ENCODE measurements at places on chromosomes 6 and 20.

GRCh38 chr6:6246544-6246943 is 73.9 kb downstream of the F13A1 start:
- DNase-seq: no peak

DNA sequence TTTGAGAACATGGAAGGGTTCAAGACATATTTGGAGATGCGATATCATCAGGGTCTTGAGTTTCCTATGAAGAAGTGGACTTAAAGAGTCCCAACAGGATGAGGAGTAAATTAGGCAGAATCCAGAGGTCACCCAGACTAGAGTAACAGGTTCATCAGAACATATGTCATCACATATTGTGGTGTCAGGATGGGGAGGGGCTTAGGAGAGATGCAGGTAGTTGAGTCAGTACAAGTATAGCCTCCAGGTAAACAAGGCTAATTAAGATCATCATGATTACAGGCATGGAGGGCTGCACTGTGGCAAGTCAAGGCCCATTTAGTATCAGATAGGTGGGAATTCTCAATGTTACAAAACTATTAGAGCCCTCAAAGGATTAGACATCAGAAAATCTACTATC is 90.1 kb upstream of the PAK5 start:
- DNase-seq: peak; percentile 34

GRCh38 chr6:165090242-165090641 is 219.2 kb downstream of the C6orf118 start:
- DNase-seq: no peak

GRCh38 chr20:25584905-25585704 is at the start of gene NINL:
Gene NINL, minus strand, starts transcription at chr20:25585531. Its CDS starts 58,944 bp downstream, at chr20:25526587.
- DNase-seq: no peak

DNA sequence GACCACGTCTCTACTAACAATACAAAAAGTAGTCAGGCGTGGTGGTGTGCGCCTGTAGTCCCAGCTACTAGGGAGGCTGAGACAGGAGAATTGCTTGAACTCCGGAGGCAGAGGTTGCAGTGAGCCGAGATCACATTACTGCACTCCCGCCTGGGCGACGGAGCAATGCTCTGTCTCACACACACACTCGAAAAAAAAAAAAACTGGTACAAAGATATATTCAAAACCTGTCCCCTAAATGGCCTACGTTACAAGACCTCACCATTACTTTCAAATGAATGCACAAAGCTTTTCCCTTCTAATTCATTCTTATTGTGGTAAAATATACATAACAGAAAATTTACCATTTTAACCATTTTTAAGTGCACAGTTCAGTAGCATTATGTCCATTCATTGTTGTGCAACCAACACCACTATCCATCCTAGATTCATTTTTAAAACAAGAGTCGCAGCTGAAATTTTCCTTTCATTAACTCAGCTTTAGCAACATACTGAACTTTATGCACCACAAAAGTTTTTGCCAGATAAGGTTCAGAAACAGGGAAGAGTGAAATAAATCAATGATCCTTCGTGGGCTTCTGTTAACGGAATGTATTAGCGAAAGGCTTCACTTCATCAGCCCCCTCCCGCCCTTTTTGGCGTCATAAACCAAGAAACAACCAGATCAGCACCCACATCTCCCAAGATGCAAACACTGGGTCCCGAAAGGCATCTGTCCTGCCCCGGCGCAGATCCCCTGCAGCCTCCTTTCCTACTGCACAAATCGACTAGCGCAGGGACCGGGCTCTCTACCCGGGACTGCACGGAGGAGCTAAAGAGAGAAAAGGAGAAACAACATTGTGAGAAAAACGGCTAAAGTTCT is 825 bp upstream of the FAM135A start:
- DNase-seq: no peak

GRCh38 chr6:55969526-55969925 is 94.1 kb upstream of the BMP5 start:
- DNase-seq: no peak

- DNase-seq: no peak
Observed at GRCh38 chr20:62531046-62531838, 55.4 kb upstream of the GATA5 start.

- DNase-seq: no peak
Observed at GRCh38 chr6:35973670-35974222, 50.7 kb downstream of the SLC26A8 start.

- DNase-seq: no peak
Observed at GRCh38 chr6:83978324-83978734, 55.2 kb upstream of the MRAP2 start.

DNA sequence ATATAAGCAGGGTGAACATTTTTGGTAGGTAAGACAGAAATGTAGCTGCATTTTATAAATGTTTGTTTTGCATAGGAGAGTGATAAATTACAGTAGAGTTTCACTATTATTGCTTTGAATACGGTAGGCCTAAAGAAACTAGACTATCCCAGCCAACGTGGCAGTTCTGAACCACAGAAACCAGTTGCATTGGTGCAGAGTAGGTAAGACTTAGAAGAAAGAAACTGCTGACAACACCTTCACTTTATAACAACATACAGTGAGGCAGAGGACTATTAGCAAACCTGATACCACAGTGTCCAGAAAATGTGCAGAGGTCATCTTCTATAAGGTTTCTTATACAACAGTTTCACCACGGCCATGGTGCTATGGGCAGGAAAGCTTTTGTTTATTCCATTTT is 566.1 kb downstream of the KIF16B start:
- DNase-seq: no peak

DNA sequence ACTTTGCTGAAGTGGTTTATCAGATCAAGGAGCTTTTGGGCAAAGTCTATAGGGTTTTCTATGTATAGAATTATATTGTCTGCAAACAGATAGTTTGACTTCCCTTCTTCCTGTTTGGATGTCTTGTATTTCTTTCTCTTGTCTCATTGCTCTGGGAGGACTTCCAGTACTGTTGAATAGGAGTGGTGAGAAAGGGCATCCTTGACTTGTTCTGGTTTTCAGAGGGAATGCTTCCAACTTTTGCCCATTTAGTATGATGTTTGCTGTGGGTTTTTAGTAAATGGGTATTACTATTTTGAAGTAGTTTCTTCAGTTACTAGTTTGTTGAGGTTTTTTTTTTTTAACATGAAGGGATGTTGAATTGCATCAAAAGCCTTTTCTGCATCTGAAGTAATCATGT is 36.1 kb downstream of the KCNS1 start:
- DNase-seq: no peak

- DNase-seq: no peak
Observed at GRCh38 chr6:22917344-22917743, 348.0 kb downstream of the HDGFL1 start.

DNA sequence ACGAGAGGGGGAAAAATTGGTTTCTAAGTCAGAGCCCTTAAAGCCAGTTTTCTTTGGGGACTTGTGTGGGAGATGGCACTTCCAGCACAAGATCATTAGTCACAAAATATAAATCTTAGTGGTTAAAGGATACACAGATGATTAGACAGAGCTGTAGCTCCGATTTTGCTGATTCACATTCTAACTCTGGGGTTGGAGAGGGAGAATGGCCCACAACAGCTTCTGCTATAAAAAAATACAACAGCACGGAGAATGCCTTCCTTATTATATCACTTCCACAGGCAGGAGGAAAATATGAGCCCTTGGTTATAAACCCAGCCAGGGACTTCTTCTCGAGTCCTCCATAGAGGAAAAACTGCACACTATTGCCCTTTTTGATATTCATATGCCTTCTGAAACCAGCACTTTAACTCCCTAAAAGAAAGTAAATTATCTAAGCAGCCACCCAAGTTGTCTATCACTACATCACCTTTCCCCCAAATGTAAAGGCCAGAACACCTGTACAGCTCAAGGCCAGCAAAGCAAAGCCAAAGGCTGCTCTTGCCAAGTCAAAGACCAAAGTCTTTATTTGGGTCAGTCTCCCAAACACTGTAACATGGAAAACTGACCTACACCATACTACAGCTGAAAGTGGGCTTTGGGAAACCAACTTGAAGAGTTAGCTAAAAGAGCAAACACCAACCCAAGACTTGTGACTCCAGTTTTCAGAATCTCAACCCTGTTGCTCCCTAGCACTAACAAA is 10.4 kb downstream of the MRPL14 start:
- DNase-seq: no peak

DNA sequence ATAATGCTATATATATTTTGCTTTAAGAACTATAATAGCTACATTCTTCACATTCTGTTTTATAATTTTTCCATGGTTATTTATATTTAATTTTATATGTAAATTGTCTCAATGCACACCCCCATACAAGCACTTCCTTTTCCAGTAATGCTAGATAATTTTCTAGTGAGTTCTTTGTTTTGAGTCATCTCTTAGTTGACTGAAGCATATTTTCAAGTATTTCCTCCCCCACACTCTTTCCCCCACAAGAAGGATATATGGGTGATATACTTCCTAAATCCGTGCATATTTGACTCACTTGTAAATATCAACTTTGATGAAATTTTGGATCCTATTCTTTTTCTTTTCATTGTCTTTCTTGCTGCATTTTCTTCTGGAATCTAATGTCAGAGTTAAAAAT is 82.1 kb upstream of the SRSF6 start:
- no peak for DNase-seq

DNA sequence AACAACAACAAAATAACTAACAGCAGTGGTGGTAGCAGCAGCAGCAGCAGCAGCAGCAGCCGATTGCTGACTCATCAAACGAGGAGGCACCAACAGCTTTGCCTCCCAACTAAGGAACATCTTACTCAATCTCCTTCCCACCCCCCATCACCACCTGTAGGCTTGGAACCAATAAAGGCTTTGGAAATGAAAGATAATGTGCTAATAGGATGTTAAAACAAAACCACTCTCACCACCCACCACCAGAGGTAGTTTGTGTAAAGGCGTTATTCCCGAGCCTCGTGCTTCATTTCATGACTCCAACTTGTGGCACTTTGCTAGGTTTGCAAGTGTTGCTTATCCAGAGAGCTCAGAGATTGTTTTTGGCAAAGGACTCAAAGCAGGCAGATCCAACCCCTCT is 346.5 kb downstream of the CD83 start:
- DNase-seq: no peak

DNA sequence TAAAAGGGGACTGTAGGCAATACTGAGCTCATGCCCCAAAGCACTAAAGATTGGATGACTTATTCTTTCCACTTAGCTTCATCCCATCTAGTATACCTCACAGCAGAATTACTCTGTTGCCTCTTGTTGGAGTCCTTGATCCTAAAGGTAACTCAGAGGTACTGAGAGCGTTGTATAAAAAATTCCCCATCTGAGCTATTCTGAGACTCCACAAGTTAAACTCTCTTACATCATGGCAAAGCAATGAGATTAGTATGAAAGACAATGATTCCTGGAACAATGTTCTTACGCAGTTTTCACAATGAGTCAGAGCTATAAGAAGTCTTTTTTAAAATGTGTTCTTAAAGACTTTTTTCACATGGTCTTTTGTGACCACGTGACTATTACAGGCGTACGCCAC is 370.1 kb downstream of the ADGRB3 start:
- no peak for DNase-seq

DNA sequence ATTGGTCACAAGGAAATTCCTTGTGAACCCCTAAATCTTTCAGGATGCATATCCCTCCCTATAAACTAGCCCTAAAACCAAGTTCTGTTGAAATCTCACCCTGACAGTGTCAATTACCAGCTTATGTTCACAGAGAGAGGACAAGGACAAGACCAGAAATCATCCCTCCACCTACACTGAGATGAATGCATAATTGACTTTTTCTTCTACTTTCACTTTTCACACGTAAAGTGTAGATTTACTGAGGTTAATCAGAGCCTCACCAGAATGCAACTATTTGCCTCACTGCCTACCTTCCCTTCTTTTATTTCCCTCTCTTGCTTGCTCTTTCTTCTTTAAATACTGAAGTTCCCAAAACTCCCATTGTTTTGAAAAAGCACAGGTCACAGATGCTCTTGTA is 15.3 kb upstream of the NKAIN2 start:
- DNase-seq: no peak

DNA sequence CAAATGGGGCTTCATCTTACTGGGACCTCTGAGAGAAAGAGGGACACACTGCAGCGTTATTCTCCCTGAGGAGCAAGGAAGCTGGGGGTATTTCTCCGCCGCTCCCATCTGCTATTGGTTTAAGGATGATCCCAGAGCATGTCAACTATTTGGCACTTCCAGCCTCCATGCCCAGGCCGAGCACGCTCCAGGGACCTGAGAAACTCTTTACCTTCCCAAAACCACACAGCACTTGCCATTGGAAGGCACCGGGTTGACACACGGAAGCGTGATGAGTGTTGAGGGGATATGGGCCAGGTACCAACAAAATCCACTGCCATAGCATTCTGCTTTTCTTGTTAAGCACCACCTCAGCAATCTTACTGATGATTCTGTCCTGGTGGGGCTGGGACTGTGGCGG is 92.4 kb upstream of the SLC24A3 start:
- no peak for DNase-seq

- DNase-seq: no peak
Observed at GRCh38 chr20:19874040-19874727, 116.1 kb downstream of the RIN2 start.

DNA sequence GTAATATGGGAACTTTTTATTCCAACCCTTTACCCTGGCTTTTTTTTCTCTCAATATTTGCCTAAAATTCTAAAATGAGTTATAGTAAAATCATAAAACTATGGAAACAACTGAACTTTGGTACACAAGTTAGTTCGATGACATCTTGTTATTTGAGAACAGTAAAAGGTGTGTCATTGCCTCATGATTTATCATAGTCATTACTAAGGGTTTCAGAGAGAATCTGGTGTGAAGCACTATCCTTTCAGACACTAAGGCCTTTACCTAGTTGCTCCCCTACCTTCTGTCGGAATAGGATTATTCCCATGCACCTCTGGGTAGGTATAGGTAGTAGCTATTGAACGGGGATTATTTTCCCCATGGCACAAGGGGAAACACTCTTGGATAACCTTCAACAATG is 11.4 kb downstream of the TAF11 start:
- no peak for DNase-seq

DNA sequence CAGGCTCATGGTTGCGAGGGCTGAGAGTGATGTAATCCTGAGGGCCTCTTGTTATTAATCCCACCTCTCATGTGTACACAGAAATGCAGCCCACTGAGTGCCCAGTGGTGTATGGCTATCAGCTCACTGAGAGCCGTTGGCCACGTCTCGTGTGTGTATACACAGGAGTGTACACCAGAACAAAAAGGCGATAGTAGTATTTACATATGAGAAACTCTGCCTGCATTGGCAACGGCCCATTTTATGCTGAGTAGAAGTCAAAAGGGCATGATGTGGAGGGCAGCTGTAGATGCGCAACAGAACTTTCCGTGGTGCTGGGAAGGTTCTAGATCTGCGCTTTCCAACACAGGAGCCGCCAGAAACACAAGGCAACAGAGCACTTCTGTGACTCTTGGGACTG is 28.9 kb upstream of the CDH4 start:
- no peak for DNase-seq

GRCh38 chr6:14012313-14013030 is 87.7 kb downstream of the RNF182 start:
- no peak for DNase-seq

- no peak for DNase-seq
Observed at GRCh38 chr6:2990932-2991506, 8.7 kb upstream of the NQO2 start.

- DNase-seq: no peak
Observed at GRCh38 chr6:79467716-79468115, 69.5 kb downstream of the LCA5 start.

GRCh38 chr20:9051508-9051907 is 17.4 kb upstream of the PLCB4 start:
- DNase-seq: peak; percentile 91

All from epithelial cell of prostate (primary cell).